ENCODE measurements at places on chromosomes 3 and 15. TPM values are rescaled to one million over a fixed set of nuclear protein-coding genes. Genes with fewer than 3 reads are reported as not detected.

DNA sequence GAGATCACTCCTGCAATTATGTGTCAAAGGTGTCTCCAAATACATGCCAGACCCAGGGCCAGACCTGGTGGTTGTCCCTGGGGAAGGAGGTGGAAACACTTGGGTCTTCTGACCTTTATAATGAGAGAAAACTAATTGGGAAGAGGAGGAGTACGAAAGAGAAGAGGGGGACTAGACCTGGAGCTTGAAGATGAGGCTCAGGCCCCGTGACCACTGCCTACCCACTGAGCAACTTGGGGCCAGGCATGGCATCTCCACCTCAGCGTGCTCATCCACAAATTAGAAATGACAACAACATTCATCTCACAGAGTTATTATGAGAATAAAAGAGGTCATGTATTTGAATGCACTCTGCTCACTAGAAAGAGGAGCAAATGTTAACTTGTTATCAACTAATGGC is 19.4 kb upstream of the SPTBN5 start:
- no peak for DNase-seq

DNA sequence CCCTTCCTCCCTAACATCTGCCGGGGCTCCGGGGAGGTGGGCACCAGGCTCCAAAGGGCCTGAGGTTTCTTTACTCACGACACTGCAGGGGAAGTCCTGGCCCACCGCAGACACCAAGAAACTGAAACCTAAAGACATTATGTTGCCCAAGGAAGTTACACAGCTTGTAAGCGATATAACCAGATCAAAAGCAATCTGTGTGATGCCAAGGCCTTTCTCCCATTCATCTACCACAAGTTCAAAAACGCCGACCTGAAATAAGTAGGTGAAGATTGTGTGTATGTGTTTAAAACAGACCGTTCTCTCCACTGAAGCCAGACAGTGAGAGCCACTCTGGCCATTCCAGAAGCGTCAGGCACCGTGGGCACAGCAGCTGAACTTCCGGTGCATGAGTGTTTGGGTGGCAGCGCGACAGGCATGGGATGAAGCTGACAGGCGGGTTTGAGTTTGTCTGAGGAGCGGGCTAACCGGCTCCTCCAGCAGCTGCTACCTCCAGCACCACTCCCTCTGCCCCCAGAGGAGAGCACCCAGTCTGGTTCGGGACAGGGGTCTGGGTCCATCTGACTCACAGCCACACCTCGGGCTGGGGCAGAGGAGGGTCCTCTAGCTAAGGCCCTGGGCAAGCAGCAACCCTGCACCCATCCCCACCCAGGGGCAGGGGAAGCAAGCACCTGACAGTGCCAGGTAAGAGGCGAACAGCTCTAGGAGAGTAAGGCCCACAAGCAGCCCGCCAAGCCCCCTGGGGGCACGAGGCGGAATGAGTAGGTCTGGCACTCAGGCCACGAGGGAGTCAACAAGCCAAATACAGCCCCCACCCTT is 1.3 kb downstream of the TNK2 start:
- no peak for DNase-seq

DNA sequence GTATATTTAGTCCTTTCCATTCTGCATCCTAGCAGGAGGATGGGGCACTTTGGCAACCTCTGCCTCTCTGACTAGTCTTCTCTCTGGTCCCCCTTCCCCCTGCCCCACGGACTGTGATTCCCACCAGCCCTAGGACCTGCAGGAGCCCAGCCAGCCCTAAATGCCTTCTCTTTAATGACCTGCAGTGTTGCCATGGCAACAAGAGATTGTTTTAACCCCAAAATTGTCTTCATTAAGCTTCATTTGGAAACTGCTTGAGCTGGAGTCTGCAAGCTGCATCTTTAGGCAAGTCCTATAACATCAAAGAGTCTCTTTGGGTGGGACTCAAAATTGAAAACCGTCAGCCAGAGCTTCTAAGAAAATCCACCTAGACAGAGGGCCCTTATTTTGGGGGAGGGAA is 59.7 kb upstream of the ANKRD34C start:
- no peak for DNase-seq

DNA sequence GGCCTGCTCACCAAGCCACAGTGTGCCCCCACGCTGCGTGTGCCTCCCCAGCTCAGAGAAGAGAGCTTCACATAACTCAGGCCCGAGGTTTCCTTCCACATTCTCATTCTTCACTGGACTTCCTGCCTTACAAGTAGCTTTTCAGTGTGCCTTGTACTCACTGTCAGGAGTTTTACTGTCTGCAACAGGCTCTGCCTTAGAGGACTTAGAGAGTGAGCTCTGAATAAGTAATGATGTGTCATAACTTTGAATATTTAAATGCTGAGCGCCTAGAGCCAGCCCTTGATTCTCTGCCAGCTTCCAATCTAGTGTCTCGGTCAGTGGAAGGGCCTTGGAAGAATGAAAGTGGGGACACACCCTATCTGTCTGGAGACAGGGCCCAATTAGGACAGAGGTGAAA is 41.8 kb downstream of the ITGB5 start:
- DNase-seq, result no peak

GRCh38 chr3:127590282-127590592 is 296 bp downstream of the TPRA1 start:
- DNase-seq, result no peak

DNA sequence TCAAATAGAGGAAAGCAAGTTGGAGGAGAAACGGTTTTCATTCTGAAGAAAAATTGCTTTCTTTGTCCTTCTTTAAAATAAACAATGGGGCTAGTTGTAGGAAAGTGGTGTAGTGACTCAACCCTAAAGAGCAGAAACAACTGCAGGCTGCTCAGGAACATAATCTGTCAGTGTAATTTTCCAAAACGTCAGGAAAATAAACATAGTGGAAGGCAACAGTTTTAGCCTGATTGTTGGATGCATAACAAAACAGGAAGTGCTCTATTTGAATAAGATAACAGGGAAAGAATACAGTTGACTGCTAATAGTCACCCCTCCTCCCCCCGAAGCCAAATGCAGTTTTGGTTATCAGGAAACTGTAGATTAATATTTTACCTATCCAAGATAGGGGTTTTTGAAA is 167.6 kb downstream of the ECT2 start:
- DNase-seq, result peak; percentile 90

- no peak for DNase-seq
These were observed 35.0 kb upstream of the NEDD4 start for GRCh38 chr15:56028430-56028829.

- no peak for DNase-seq
These were observed 145.9 kb upstream of the AGTR1 start for GRCh38 chr3:148551767-148552260.

GRCh38 chr15:101119181-101119580 is 132.7 kb downstream of the CHSY1 start:
- DNase-seq, result no peak

DNA sequence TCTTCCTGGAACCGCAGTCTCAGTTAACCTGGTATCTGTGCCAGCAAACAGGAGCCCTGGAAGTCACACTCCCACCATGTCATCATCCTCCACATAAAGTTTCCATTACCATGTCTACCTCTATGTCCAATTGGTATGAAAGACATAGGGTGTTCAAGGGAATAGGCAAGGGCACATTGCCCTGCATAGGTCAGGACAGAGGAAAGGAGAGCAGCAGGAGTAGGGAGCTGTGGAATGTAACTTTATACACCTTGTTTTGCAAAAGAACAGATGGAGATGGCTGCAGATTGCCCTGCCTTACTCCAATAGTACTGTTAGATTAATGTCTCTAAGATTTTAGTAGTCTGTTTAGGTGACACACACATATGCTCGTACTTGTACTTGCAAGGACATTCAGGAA is 1056.4 kb downstream of the NTRK3 start:
- no peak for DNase-seq

GRCh38 chr15:78811124-78811824 is at the start of gene ADAMTS7:
Gene ADAMTS7 (minus strand): TSS chr15:78811464. CDS start chr15:78811220, 244 bp downstream.
- DNase-seq, result no peak

The HCN4 gene
- total RNA-seq, result 0.06 TPM

The ACKR4 gene
- 0.64 TPM for total RNA-seq

The TRIM59 gene
- 7.1 TPM for total RNA-seq

The IL12A gene
- total RNA-seq, result 4.6 TPM

The CDC25A gene
- 9.7 TPM for total RNA-seq

The ADCY5 gene
- not detected for total RNA-seq

The SERPINI1 gene
- 1.5 TPM for total RNA-seq

The TLNRD1 gene
- 60.2 TPM for total RNA-seq

The AADAC gene
- total RNA-seq, result 1.6 TPM
